CD4-positive, alpha-beta T cell treated with Interleukin-6 for 4 hours (primary cell): ENCODE measurements at places on chromosomes 1 and 21.

DNA sequence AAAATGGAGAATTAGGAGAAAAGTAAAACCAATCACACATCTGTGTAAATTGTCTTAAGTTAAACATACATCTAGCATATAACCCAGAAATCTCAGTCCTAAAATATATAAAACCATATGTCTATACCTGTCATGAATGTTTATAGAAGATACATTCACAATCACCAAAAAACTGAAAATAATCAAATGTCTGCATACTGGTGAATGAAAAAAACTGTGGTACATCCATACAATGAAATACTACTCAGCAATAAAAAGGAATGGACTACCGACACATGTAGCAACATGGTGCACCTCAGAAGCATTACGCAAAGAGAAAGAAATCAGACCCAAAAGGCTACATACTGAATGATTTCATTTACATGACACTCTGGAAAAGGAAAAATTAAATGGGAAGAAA, 47.7 kb upstream of the SEC16B start:
- no peak for DNase-seq

- DNase-seq: no peak
Measured at GRCh38 chr1:31910933-31911332, 27.2 kb downstream of the PTP4A2 start.

- DNase-seq: no peak
Measured at GRCh38 chr1:231194843-231195516, 33.1 kb downstream of the TRIM67 start.

DNA sequence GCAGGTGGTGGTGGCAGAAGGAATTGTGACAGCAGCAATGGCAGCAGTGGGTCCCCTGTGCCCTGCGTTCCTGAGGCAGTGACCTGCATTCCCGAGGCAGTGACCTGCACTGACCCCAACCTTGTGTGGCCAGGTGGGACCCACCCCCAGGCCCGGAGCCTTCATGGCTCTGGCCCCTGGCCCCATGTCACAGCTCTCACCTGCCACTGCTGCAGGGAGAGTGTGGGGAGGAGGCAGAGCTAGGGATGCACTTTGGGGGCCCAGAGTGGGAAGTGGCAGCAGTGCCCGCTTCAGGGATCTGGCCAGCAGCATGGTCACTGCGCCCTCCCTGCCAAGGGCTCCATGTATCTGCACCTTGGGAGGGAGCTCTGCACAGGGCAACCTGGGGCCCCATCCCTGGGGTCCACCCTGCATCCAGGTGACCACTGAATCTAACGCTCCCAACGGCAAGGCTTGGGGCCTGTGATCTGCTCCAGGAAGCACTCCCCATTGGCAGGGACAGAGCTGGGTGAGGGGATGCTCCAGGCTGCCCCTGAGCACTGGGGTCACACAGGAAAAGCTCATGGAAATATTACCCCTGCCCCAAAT, 618.6 kb downstream of the RWDD3 start:
- no peak for DNase-seq

- DNase-seq: no peak
Measured at GRCh38 chr1:238248356-238248755, 357.6 kb upstream of the ZP4 start.

DNA sequence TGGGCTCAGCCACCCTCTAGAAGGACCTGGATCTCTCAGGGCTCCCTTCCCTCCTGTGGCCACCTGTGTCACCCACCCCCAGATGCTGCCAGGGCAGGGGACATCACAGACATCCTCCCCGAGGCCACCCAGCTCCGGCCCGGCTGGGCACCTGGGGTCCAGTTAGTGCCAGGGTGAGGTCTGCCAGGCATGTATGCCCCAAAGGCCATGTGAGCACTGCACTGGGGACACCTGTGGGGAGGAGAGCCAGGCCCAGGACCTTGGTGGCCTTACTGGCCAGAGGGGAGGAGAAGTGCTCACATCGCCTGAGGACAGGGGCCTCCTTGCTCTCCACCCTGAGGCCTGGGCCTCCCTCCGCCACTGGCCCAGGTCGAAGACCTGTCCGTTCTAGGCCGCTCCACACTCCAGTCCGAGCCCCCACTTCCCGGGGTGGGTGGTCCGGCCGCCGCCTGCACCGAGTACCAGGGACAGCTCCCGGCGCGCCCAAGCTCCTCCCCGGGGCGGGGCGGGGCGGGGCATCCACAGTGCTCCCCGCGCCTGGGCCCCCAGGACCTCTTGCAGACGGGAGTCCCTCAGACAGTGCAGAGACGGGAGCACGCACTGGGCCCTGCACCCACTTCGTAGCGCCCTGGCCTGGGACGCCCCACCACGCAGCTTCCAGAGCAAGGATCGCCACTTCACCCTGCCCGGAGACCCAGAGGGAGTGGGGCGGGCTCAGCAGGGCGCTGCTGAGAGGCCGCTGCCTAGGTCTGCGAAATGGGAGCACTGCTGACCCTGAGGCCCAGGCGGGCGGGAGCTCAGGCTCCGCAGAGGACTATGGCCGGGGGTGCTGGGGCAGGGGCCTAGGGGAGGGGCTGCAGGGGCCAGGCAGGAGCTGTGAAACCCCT, 34.3 kb upstream of the CCDC27 start:
- DNase-seq: peak; percentile 17

GRCh38 chr1:226371866-226372490, 35.9 kb downstream of the PARP1 start:
- DNase-seq: no peak

GRCh38 chr1:222347627-222348026, 200.3 kb downstream of the HHIPL2 start:
- no peak for DNase-seq

DNA sequence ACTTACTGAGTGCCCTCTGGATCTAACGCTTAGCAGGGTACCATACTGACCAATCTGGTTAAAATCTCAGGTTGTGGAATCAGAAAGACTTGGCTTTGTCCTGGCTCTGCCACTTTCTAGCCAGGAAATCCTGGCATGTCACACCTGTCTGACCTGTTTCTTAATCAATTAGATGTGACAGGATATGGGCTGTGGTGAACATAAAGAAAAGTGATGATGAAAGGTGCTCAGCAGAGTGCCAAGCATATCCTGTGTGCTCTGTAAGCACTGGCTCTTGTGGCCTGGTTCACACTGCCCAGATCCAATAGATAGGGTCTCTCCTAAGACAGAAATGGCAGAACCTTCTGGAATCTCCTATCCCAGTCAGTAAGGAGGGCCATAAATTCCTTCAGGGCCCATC, 53.9 kb downstream of the PHC2 start:
- DNase-seq: no peak

- DNase-seq: no peak
Measured at GRCh38 chr1:26419494-26419893, 8.9 kb downstream of the LIN28A start.

DNA sequence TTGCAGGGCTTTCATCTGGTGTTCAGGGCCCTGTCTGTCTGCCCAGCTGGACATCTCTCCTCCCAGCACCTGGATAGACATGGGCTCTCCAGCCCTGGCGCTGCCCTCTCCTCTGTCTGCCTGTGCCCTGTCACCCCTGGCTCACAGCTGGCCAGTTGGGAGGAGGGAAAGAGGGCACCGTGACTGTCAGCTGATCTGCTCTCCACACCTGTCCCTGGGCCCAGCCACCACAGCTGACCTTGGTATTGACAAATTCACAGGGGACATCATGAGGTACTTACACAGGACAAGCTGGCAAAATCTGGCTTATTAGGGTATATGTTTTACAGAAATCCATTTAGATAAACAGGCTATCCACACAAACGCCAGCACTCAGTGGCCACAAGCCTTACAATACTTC, 8.3 kb downstream of the TNR start:
- DNase-seq: no peak

DNA sequence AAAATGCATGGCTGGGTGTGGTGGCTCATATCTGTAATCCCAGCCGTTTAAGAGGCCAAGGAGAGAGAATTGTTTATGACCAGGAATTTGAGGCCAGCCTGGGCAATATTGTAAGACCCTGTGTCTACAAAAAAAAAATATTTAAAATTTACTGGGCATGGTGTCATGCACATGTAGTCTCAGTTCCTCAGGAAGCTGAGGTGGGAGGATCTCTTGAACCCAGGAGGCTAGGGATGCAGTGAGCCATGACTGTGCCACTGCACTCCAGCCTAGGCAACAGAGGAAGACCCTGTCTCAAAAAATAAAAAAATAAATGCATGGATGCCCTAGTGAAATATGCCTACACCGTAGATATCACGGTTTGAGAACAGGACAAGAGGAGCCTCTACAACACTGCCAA, 1331.2 kb upstream of the B3GALT2 start:
- DNase-seq: no peak

- DNase-seq: no peak
Measured at GRCh38 chr1:147611586-147611985, 58.7 kb downstream of the ACP6 start.

DNA sequence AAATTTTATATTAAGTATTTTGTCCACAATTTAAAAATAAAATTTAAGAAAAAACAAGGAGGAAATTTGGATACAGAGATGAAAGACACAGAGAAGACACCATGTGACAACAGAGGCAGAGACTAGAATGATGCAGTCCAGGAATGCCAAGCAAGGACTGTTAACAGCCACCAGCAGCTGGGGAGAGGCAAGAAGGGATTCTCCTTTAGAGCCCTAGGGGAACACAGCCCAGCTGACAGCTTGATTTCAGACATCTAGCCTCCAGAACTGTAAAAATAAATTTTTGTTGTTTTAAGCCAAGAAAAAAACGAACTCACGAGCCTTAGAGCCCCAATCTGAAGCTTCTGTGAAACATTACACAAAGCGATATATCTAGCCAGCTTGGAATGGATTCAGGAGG, 198.5 kb downstream of the ZNF648 start:
- DNase-seq: no peak

DNA sequence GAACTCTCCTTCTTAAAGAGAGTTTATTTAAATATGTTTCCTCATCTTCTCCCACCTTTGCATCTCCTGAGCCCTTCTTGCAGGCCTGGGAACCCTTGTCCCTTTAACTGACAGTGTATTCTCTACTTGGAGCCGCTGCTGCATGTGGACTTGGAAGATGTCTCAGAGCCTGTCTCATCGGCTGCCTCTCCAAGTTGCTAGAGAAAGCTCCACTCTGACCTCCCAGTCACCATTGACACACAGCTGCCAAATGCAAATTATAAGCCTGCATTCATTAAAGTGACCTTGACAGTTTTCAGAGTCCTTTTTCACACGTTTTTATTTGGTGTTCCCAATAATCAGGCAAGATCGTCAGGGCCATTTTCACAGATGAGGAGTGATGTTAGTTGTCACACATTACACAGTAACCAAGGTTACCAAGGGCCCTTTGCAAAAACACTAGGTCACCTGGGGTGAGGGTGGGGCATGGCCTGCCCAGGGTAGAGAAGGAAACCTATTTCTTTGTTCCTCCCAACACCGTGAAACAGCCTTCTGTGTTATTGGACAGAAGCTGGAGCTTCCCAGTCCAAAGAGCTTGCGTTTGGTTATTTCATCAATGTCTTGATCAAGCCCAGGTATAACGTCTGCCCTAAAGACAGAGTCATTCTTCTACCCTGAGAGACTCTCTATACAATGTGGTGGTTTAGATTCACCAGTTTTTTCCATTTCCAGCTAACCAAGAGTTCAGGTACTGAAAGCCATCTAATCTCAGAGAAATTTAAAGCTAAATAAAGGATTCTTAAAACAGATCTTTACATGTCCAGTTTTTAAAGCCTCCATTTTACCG, 164.1 kb downstream of the GALNT2 start:
- no peak for DNase-seq

DNA sequence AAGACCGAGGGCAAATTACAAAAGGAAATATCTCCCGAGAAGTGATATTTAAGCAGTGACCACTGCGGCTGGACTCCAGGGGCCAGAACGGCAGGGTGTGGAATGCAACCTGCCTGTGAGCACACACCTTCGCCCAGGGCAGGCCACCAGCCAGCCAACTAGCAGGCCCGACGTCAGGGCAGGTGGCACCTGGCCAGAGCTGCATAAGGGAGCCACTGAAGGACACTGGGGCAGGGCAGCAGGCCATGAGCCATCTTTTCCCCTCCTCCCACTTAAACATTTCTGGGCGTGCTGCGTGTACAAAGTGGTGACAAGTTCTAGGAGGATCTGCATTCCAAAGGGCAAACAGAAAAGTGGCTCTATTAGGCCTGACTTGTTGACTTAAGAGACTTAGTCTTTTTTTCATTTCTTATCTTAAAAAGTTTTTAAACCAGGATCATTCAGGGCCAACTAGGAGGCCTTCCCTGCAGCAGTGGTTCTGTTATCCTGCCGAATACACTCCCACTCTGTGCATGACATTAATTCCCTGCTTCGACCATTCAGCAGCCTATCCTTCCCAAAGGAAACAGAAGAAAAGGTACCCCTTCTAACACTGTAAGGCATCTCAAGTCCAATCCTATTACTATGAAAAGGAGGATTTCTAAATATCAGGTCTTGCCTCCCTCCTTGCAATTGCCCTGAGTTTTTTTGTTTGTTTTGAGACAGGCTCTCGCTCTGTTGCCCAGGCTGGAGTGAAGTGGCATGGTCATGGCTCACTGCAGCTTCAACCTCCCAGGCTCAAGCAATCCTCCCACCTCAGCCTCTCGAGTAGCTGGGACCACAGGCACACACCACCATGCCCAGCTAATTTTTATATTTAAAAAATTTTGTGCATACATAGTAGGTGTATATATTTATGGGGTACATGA, 96.3 kb downstream of the BCAR3 start:
- DNase-seq: no peak

GRCh38 chr1:205286335-205286950, 35.1 kb downstream of the NUAK2 start:
- DNase-seq: peak; percentile 73

DNA sequence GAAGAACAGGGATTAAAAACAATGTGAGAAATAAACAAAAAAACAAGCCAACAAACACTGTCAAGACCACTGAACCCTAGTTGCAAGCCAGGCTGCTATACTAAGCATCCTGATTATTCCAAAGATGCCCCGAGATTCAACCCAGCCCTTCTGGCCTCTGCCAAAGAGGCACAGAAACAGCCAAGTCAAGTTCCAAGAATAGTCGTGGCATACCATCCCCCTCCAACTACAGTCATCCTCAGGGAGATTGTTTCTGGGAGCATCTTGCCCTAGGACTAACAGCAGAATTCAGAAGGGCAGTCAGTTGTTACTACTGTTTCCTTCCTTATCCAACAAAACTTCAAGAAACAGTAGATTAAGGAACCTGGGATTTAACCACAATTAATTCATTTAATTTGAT, 52.3 kb downstream of the ABL2 start:
- no peak for DNase-seq
